ENCODE measurements at places on chromosomes 3 and 15.

GRCh38 chr15:70235347-70235746, 137.6 kb upstream of the TLE3 start:
- DNase-seq, result no peak

DNA sequence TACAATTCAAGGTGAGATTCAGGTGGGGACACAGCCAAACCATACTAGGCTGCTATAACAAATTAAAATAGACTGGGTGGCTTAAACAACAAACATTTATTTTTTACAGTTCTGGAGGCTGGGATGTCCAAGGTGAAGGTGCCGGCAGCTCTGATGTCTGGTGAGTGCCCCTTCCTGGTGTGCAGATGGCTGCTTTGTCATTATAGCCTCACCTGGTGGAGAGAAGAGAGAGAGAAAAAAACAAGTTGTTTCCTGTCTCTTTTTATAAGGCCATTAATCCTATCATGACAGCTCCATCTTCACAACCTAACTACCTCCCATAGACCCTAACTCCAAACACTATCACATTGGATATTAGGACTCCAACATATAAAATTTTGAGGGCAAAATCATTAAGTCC, 279.7 kb downstream of the ZIC1 start:
- no peak for DNase-seq

- DNase-seq, result no peak
These were observed 66.7 kb upstream of the RBMS3 start for GRCh38 chr3:29214009-29214658.

- DNase-seq, result no peak
These were observed 118.3 kb downstream of the TIGIT start for GRCh38 chr3:114411811-114412803.

DNA sequence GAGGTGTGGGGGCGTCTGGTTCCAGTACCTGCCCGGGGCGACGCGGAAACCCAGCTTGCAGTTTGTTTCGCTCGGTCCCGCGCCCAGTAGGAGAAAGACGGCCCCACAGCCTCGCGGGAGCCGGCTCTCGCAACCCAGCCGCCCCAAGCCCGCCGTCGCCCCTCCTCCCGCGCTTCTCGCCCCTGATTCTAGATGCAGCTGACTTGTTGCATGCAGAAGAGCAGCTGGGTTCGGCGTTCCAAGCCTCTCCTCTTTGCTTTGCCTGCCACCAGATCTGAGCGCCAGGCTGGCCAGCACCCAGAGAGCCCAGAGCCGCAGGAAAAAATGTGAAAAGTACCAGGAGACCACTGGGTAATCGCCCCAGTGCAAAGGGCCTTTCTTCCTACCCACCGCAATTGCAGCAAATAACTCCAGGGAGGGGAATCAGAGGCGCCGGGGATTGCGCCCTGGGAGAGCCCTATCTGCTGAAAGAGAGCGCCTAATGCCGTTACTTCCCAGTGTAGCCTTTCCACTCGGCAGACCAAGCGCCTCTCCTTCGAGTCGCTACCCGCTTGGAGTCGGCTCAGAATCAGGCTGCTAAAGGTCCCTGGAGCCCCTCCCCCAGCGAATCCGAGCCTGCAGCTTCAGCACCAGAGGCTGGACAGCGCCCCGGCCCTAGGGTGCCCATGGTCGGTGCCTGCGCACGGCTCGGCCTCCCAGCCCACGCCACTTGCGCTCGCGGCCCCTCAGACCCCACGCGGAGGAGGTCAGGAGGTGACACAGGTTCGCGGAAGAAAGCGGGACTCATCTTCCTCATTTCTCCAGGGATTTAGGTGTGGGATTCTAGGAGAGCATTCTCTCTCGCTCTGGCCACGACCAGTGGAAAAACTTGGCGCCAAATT, 15.7 kb upstream of the AEN start:
- DNase-seq, result no peak

- DNase-seq, result no peak
These were observed 56.1 kb upstream of the KIF23 start for GRCh38 chr15:69357773-69358771.

DNA sequence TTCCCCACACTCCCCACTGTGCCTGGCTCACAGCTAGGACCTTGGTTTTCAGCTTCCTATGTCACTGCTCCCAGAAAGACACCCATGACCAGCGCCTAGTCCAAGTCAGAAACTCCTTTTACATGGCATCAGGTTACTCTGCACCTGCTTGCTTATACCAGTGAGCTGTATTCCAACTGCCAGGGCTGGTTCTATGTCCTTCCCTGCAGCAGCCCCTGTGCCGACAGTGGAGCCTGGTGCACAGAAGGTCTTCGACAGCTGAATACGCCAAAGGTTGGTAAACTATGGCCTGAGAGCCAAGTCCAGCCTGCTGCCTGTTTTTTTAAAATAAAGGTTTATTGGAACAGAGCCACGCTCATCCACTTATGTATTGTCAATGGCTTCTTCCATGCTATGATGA, 102.5 kb downstream of the IQSEC1 start:
- no peak for DNase-seq

- DNase-seq, result peak; percentile 22
These were observed 2.2 kb downstream of the POLG start for GRCh38 chr15:89332446-89332845.

DNA sequence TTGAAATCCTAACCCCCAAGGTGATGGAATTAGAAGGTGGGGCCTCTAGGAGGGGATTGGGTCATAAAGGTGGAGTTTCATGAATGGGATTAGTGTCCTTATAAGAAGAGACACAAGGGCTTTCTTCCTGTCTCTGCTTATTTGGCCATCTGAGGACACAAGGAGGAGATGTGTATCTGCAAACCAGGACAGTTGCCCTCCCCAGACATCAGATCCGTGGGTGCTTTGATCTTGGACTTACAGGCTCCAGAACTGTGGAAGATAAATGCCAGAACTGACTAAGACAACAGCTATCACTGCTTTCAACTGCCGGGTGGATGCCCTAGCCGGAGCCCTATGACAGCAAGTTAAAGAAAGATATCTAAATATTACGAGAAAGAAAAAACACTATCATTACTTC, 94.4 kb downstream of the CHRNA7 start:
- no peak for DNase-seq

- DNase-seq, result no peak
These were observed 135.7 kb downstream of the ZPLD1 start for GRCh38 chr3:102570511-102570910.

All from CD4-positive, alpha-beta T cell treated with Interleukin-4 for 1 hour (primary cell).